ENCODE measurements at places on chromosomes 2 and 18.
A peak's percentile ranks its signal among the peaks of the same experiment; 100 is the strongest.

DNA sequence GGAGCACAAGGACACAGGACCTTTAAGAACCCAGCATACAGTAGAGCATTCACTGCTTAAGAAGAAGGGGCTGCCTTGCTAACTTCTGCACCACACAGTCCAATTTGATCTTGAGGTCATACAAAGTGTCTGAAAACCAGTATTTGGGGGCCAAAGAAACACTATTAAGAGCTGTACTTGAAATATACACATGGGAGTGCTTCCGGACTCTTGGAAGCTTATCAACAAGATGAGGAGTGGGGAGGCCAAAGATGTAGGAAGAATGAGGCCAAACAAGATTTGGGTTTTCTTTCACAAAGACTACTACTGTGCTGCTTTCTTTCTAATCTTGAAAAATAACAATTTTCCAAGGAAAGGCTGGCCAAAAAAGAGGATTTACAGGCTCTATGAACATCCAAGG is 24.8 kb upstream of the MALL start:
- DNase-seq: no peak

GRCh38 chr2:201933792-201934237 is 99.8 kb upstream of the FZD7 start:
- DNase-seq: no peak

GRCh38 chr2:227783404-227784138 is 30.1 kb upstream of the CCL20 start:
- DNase-seq: no peak

DNA sequence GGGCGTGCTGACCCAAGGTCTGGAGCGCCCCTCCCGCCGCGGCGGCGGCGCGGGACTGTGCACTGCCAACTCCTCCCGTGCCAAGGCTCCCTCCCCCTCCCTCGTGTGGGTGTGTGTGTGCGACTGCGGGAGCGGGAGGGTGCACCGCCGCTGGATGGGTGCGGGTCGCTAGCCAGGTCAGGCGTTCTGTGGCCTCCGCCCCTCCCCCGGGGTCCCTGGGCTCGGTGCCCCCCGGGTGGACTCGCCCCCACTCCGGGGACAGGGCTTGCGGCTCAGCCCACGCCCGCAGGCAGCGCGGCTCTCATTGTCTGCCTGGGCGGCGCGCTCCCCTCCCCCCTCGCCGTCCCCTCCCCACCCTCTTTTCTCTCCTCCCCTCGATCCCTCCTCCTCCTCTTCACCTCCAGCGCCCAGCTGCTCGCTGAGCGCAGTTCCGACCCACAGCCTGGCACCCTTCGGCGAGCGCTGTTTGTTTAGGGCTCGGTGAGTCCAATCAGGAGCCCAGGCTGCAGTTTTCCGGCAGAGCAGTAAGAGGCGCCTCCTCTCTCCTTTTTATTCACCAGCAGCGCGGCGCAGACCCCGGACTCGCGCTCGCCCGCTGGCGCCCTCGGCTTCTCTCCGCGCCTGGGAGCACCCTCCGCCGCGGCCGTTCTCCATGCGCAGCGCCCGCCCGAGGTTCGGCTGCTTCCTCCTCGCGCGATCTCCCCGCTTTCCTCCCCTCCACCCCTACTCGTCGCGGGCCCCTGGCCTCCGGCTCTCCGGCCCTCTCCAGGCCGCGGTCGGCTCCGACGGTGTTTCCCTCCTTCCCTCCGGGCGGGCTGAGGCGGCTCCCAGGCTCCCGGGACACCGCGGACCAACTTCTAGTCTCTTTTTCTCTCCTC is at the start of gene GATA6:
GATA6 (plus strand) TSS at position 579 of the 878 bp plus-strand sequence. CDS start 1,556 bp downstream, outside the sequence.
- no peak for DNase-seq

GRCh38 chr2:172461591-172462372 is 34.4 kb downstream of the ITGA6 start:
- peak; percentile 78 for DNase-seq

DNA sequence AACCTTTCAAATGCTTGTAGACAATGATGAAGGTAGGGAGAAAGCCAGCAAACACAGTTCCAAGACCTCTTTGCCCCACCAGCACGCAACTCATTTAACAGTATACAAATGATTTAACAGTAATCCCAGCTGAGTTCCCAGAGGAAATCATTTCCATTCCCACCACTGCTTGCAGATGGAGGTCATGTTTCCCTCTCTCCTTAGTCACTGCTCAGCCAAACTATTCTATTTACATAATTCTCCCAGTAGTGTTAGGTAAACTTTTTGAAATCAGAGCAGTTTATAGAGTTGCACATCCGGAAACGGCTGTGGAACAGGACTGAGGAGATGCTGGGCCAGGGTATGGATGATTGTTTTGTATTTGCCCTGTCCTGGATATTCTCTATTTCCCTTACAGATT is 328.5 kb downstream of the FIGN start:
- DNase-seq: no peak

DNA sequence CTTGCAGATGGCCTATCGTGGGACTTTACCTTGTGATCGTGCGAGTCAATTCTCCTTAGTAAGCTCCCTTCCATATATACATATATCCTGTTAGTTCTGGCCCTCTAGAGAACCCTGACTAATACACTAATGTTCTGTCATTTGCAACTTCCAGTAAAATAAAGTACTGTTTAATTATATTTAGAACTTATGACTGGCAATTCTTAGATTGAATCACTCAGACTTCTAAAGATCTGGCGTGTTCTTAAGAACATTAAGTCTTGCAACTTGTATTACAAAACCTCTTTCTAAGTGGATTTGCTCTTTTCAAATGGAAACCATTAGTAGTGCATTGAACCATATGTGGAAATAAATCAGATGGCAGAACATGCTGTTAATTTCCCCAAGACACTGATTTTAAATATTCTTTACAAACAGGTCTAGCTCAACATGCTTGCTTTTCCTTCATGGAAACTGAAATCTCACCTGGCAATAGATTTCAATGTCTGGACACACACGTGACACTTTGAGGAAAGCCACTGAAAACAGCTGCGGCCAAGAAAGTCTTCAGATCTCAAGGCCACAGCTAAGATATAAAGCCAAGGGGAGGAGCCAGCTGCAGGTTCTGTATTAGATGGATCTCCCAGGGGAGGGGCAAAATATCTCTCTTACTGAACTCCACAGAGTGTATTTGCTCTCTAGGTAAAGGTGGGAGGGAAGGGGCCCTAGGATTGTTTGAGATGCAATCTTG is 50.6 kb downstream of the PMAIP1 start:
- DNase-seq: no peak

- no peak for DNase-seq
Observed at GRCh38 chr2:88832311-88832991, 141.0 kb downstream of the RPIA start.

DNA sequence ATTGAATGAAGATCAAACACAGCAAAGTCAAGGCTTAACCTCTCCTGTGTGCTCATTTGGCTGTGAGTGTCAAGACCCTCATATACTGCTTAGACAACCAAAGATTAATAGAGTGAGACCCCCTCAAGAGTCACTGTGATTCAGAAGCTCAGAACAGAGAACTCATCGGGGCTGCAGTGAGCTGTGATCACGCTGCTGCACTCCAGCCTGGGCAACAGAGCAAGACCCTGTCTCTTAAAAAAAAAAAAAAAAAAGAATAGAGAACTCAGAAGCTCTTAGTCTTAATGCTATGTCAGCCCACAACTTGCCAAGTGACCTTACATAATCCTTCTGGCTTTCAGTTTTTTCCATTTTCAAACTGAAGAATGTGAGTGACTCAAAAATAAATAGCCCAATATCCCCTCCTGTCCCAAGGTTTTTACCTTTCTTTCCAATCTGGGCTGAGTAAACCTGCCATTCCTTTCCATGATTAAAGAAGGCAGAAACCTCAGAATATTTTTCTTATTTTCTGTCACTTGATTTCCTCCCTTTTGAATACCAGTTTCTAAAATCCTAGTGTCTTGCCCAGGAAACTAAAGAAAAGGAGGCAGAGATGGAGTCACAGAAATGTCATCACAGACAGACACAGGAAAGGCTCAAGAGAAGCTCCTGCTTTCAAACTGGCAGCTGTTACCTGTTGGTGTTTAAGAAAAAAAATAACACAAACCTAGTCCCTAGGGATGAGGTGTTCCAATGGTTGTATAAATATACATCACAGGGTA is 102.4 kb downstream of the CACNB4 start:
- no peak for DNase-seq

DNA sequence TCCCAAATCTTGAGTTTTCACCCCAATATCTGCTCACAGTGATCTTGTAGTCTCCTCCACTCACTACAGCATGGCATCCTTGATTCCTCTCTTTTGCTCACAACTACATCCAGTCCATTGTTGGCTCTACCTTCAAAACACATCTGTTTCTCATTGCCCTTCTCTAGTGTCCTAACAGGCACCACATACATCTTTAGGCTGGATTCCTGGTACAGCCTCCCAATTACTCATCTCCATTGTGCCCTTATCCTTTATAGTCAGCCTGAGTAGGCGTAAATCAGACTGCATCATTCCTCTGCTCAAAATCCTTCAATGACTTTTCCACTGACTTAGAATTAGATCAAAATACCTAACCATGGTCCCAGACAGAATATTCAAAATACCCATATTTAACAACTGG is 10.7 kb upstream of the TAF1B start:
- no peak for DNase-seq

GRCh38 chr2:232979871-232980461 is 33.1 kb downstream of the NGEF start:
- no peak for DNase-seq

- DNase-seq: no peak
Observed at GRCh38 chr2:239359196-239359912, 41.5 kb downstream of the HDAC4 start.

- no peak for DNase-seq
Observed at GRCh38 chr18:35620765-35621164, 39.2 kb downstream of the GALNT1 start.

GRCh38 chr18:11906176-11906575 is 1.9 kb downstream of the MPPE1 start:
- no peak for DNase-seq

GRCh38 chr2:101831351-101831865 is 133.9 kb downstream of the MAP4K4 start:
- peak; percentile 57 for DNase-seq

GRCh38 chr2:185676316-185676715 is 62.3 kb upstream of the FSIP2 start:
- DNase-seq: no peak

GRCh38 chr2:9767656-9768281 is 75.5 kb upstream of the TAF1B start:
- no peak for DNase-seq

DNA sequence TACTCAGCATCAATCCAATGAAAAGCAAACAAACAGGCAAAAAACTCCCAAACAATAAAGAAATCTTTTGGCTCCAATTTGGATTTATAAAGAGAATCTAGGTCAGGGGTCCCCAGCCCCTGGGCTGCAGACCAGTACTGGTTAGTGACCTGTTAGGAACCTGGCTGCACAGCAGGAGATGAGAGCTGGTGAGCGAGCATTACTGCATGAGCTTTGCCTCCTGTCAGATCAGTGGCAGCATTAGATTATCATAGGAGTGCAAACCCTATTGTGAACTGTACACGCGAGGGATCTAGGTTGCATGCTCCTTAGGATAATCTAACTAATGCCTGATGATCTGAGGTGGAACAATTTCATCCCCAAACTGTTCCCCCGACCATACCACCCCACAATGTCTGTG is 102.2 kb downstream of the KIAA1328 start:
- DNase-seq: no peak

- no peak for DNase-seq
Observed at GRCh38 chr2:23544589-23545295, 159.8 kb downstream of the KLHL29 start.

- no peak for DNase-seq
Observed at GRCh38 chr2:8202132-8202531, 479.7 kb upstream of the ID2 start.

GRCh38 chr2:60536746-60537145 is 16.7 kb downstream of the BCL11A start:
- no peak for DNase-seq

- DNase-seq: no peak
Observed at GRCh38 chr2:122663620-122664019, 908.2 kb downstream of the TSN start.

GRCh38 chr2:163570391-163570790 is 165.4 kb downstream of the FIGN start:
- no peak for DNase-seq

DNA sequence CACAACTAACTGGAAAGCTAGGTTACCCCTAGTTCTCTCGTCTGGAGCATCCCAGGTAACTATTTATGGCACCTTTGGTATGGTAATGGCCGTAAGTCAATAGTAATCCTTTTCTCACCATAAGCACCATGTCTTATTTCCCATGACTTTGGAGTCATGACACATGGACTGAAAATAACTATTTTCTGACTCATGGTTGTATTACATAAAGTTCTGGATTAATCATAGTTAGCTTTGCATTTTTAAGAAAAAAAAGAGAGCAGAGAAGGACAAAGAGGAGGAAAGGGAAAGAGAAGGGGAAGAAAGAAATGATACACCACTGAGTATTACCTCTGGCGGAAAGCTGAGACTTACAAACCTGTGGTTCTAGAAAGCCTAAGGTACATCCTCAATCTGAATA is 99.3 kb downstream of the BIN1 start:
- DNase-seq: no peak

- no peak for DNase-seq
Observed at GRCh38 chr2:20419007-20419576, 27.8 kb upstream of the RHOB start.

GRCh38 chr18:31776093-31776492 is 15.4 kb upstream of the SLC25A52 start:
- DNase-seq: no peak

GRCh38 chr2:176280156-176280555 is 10.9 kb downstream of the MTX2 start:
- no peak for DNase-seq

DNA sequence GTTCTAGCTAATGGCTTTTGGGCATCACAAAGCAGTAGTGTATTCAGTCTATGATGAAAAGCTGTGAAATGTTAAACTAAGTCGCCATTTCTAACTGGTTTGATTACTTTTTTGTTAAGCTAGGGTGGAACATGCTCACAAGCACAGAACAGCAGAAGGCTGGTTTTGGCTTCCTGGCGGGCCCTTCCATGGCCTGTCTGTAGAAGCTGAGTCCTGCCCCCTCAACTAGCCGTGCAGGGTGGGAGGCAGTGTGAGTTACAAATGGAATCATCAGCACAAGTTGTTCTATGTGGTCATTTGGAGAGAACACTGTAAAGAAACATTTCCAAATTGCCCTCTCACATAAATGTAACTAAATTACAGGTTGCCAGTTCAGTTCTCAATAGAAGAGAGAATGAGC is 290.8 kb downstream of the ALPK2 start:
- no peak for DNase-seq

DNA sequence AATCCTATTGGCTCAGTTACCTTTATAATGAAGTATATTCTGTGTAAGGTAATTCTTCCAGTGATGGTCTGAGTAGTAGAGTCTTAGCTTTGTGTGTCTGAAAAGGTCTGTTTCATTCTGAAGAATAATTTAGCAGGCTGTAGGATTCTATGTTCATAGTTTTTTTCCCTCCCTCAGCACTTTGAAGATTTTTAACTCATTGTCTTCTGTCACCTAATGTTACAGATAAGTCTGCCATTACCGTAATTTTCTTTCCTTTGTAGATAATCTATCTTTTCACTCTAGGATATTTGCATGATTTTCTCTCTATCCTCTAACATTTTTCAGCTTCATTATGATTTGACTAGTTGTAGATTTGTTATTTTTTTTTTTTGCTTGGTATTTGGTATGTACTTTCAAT is 22.7 kb downstream of the INSIG2 start:
- DNase-seq: no peak

All from activated CD4-positive, alpha-beta T cell treated with anti-CD3 and anti-CD28 coated beads, Interleukin-2, amount 50 U/mL, for 4 hours (primary cell).